Activated CD4-positive, alpha-beta T cell treated with anti-CD3 and anti-CD28 coated beads for 24 hours (primary cell): ENCODE measurements at places on chromosomes 16 and 17.
A peak's percentile ranks its signal among the peaks of the same experiment; 100 is the strongest.

GRCh38 chr16:27550582-27550920 is 607 bp downstream of the KATNIP start:
- no peak for DNase-seq

- no peak for DNase-seq
Observed at GRCh38 chr17:48995974-48996721, 1.0 kb upstream of the IGF2BP1 start.

- DNase-seq, result no peak
Observed at GRCh38 chr17:81427173-81428120, 32.2 kb downstream of the BAHCC1 start.

DNA sequence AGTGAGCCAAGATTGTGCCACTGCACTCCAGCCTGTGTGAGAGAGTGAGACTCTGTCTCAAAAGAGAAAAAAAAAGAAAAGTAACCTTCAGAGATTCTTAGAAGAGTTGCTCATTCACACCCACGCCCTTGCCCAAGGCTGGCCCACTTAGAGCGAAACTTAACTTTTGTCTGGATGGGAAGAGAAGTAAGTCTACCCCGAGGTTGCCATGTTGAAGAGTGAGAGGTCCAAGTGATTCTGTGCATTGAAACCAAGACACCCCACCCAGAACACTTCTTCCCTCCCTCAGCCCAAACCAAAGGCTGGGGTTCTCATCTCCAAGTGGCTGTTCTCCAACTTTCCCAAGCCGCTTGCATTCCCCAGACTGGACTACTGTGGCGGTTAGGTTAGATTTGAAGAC is 2.4 kb upstream of the CISD3 start:
- peak; percentile 61 for DNase-seq

GRCh38 chr16:72487283-72487682 is 315.3 kb upstream of the PMFBP1 start:
- no peak for DNase-seq

DNA sequence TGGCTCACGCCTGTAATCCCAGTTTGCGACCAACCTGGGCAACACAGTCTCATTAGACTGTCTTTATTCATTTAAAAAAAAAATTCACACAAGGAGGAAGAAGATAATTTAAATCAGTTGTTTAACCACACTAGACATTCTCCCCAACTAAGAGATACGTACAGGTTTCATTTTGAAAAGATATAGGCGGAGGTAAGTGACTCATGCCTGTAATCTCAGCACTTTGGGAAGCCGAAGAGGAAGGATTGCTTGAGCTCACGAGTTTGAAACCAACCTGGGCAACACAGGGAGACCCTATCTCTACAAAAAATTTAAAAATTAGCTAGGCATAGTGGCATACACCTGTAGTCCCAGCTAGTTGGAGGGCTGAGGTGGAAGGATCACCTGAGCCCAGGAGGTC is 5.3 kb downstream of the CMTM4 start:
- DNase-seq, result no peak

GRCh38 chr16:54928411-54929089 is 2.1 kb upstream of the IRX5 start:
- no peak for DNase-seq

- DNase-seq, result no peak
Observed at GRCh38 chr16:69626256-69626655, 60.5 kb downstream of the NFAT5 start.

- DNase-seq, result no peak
Observed at GRCh38 chr16:67805718-67806427, 487 bp downstream of the RANBP10 start.

DNA sequence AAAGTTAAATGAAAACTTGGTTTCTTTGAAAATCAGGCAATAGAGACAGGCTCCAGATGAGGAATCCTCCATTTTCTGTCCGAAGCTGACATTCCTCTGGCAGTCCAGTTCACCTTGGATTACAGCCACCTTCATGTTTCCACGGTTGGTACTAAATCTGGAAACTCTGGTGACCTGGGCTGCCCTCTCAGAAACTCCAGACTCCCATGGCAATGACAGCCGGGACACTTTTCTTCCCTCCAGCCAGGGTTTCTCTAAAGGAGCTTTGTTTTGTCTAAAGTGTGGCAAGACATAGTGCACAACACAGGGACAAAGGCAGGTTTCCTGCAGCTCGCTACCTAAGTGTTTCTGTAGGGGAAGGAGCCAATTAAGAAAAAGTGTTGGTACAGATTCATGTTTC is 36.0 kb downstream of the CLUAP1 start:
- no peak for DNase-seq

GRCh38 chr17:17979778-17980177 is 7.1 kb downstream of the DRC3 start:
- no peak for DNase-seq

DNA sequence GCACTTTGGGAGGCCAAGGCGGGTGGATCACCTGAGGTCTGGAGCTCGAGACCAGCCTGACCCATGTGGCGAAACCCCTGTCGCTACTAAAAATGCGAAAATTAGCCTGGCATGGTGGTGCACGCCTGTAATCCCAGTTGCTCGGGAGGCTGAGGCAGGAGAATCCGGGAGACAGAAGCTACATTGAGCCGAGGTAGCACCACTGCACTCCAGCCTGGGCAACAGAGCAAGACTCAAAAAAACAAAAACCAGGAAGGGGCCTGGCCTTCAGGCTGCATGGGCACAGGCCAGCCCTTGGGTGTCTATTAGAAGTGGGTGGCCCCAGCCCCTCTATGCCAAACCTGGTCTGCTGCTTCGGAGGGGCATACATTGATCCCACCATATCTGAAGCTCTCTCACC is 56.0 kb downstream of the PSMD12 start:
- no peak for DNase-seq

DNA sequence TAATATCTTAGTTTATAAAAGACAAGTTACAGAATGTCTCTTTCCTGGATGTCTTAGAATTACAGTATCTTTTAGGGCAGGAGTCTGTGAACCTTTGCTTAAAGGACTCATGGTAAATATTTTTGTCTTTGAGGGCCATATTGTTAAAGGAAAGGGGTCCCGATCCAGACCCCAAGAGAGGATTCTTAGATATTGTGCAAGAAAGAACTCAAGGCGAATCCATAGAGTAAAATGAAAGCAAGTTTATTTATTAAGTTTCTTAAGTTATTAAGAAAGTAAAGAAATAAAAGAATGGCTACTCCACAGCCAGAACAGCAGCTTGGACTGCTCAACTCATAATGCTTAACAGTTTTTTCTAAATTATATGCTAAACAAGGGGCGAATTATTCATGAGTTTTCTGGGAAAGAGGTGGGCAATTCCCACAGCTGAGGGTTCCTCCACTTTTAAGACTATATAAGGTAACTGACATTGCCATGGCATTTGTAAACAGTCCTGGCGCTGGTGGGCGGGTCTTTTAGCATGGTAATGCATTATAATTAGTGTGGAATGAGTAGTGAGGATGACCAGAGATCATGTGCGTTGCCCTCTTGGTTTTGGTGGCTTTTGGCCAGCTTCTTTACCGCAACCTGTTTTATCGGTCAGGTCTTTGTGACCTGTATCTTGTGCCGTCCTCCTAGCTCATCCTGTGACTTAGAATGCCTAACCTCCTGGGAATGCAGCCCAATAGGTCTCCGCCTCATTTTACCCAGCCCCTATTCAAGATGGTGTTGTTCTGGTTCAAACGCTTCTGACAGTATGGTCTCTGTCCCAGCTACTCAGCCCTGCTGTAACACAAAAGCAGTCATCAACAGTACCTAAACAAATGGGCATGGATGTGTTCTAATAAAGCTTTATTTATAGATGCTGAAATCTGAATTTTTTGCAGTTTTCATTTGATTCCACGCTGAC is 53.2 kb downstream of the BMERB1 start:
- no peak for DNase-seq

DNA sequence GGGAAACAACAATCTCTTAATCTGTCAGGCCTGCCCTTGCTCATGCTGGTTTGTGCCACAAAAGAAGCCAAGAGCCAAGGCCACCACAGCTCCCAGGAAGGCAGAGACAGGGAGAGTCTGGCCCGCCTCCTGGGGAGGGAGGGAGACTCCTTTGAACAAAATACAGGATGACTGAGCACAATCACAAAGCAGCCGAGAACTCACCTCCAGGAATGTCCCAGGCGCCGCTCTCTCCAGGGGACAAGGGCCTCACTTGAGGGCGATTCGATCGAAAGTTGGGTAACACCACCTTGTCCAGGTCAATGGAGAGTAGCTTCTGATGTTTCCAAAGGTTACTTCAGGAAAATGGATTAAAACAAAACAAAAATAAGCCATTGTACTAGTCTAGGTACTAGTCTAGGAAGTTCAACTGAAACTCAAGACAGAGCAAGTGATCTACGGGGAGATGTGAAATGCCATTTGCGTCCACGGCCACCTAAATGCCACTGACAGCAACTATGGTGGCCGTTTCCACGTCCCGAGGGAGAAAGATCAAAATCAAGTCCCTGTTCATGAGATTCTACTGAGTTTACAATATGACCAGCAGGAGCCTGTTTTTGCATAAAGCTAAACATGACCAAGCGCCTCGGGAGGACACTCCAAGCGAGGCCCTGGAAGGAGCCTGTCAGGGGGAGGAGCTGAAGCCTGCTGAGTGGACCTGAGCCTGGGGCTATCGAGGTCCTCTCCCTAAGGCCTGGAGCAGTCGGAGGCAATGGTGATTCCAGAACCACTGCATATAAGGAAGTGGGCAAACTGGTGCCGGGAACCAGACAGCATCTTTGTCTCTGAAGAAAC is 13.4 kb upstream of the SLC38A8 start:
- DNase-seq, result no peak

GRCh38 chr17:58575511-58575910 is 61.1 kb upstream of the MTMR4 start:
- no peak for DNase-seq

DNA sequence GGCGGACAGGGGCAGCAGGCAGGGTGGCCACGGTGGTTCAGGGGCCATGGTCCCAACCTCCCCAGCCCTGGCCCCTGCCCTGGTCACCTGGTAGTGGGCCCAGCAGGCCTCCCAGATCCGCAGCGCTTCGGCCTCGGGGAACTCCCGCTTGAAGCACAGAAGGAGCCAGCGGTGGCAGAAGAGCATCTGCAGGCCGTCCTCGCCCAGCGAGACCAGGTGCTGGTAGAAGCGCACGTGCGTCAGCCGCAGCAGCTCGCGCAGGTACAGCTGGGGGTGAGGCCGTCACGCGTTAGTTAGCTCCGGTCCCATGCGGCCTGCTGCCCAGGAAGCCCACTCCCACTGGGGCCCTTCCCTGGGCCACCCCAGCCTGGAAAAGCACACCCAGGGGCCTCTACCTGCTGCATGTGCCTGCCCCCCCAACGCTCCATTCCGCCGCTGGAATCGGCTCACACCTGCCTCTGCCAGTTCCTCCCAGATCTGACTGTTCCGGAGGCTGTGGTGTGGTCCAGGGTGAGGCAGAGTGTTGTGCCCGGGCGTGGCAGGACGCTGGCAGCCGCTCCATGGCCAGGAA is 90.8 kb downstream of the TBC1D16 start:
- no peak for DNase-seq

- no peak for DNase-seq
Observed at GRCh38 chr16:89373355-89374110, 116.8 kb downstream of the ANKRD11 start.

DNA sequence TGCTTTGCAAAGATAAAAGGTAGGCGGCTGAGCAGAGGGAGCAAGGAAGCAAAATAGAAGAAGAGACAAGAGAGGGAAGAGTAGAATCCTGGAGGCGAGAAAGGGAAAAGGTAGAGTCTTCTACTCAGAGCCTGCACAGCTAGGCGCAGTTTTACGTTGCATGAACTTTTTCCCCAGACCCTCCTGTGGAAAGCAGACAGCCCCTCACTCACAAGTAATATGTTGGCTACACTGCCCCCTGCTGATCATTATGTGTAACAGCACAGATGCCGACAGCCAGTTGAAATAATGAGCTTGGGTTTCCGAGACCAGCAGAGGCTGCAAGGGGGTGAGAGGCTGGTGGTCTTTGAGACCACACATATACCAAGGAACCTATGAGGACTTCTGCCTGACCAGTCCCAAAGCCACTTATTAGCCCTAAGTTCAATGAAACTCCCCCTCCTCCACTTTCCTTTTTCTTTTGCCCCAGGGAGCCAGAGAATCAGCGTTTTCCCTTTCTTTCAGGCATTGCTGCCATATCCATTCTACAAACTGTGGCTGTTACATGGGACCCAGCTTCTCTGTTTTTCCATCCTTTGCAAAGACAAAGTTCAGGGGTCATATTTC is 22.5 kb upstream of the CMTR2 start:
- DNase-seq, result no peak

DNA sequence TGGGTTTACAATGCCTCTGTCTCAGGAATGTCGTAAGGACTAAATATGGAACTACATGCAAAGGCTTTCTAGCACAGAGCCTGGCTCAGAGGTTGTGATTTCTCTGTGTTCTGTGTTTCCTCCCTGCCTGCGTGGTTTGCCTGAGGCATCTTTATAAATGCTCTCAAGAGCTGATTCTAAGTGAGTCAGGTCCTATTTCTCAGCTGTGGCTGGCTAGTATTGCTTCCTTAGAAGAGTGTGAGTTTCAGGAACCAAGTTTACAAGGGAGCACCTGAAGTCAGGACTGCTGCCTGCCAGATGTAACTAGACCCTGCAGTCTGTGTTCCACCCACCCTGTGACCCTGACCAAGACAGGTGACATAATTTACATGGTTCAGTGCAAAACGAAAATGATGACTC is 8.0 kb upstream of the CCL1 start:
- DNase-seq, result no peak

DNA sequence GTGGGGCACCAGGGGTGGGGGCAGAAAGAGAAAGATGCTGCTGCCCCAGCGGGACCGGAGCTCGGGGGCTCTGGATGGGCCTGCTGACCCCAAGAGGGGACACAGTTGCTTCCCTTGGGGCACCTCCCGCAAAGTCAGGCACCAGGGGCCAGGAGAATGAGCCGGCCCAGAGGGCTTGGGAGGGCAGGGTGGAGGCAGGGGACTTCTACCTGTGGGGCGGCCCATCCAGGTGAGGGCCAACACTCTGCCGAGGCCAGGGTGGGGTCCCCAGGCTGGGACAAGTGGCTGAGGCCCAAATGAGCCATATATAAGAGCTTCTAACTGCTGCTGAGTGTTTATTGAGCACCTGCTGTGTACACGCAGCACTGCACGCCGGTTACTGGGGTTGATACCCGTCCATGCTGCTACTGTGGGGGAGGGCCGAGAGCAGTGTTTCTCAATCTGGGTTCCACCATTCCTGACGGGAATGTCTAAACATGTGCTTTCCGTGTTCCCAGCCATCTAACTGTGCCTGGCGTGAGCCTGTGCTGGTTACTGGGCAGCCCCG is 211.7 kb upstream of the GSE1 start:
- DNase-seq, result no peak

- no peak for DNase-seq
Observed at GRCh38 chr16:17222871-17223401, 247.8 kb downstream of the XYLT1 start.

DNA sequence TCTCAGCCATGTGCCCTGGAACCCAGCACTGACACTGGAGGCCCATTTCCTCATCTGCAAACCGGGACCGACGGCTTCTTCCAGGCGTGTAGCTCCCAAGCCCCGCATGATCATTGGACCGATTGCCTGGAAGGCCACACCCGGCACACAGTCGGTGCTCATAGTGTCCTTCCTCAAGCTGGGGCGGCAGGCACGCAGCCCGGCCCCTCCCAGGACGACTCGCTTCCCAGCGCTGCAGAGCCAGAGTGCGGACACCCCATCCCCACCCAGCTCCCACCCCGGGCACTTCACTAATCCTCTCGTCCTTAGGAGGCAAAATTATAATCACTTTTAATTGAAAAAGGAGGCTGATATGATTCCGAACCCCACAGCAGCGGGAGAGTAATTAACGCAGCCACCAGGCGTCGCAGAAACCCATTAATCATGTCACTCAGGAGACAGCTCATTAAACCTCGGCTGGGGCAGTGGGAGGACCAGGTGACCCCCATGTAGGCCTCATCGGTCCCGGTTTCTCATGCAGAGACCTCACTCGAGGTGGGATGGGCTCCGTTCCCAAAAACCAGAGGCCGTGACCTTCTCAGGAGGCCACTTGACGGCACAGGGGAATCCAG is 33.1 kb downstream of the ZNF469 start:
- no peak for DNase-seq
